SW 1271 (cell line): ENCODE measurements at places on chromosomes 12 and 14.

GRCh38 chr14:65986041-65986440 lies 500.1 kb upstream of the CCDC196 start:
- no peak for DNase-seq

DNA sequence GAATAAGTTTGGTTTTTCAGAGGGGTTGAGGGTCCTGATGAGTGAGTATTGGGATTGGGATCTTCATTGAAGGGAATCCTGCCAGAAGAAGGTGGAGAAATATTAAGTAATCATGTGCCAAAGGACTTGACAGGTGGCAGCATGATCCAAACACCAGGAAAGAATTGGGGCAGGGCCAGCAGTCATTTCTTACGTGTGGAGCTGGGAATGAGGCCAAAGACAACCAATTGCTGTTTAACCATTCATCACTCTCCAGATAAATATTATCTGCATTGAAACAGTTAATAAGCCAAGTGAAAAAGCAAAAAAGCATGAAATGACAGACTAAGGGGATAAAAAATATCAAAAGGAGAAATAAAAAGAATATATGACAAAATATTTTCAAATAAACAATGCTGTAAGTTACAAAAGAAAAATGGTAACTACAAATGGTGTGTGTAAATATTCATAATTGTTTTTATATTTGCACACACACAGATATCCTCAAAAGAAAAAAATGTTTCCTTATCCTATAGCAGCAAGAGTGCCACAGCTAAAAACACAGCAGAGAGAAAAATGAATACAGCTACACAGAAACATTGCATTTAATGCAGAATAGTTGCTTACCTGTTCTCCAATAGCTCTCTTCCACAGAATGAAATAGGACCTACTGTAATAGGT lies 26.2 kb downstream of the C2CD5 start:
- DNase-seq, result no peak

DNA sequence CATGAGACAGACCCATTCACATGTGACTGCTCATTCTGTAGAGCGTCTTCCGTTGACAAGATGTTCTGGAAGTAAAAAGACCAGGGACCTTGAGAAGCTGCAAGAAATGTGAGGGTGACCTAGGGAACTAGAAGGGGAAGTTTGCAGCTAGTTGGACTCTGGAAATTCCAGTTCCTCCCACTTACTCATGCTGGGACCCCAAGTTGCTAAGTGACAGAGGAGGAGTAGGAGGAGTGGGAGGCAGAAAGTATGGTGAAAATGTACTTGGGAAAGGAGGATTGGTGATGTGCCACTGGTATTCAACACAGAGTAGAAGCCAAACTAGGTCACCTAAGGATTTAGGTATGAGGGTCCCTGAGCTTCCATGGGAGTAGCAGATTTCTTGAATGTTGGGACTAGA lies 132.4 kb downstream of the KCNA5 start:
- no peak for DNase-seq

GRCh38 chr14:20477211-20477876 lies 8.1 kb downstream of the PNP start:
- DNase-seq, result peak; percentile 70

GRCh38 chr12:21308785-21309184 lies 25.9 kb downstream of the SLCO1A2 start:
- DNase-seq, result no peak
